ENCODE measurements at places on chromosomes 4 and X.

GRCh38 chrX:103056902-103057301, 7.1 kb downstream of the BEX1 start:
- no peak for DNase-seq

DNA sequence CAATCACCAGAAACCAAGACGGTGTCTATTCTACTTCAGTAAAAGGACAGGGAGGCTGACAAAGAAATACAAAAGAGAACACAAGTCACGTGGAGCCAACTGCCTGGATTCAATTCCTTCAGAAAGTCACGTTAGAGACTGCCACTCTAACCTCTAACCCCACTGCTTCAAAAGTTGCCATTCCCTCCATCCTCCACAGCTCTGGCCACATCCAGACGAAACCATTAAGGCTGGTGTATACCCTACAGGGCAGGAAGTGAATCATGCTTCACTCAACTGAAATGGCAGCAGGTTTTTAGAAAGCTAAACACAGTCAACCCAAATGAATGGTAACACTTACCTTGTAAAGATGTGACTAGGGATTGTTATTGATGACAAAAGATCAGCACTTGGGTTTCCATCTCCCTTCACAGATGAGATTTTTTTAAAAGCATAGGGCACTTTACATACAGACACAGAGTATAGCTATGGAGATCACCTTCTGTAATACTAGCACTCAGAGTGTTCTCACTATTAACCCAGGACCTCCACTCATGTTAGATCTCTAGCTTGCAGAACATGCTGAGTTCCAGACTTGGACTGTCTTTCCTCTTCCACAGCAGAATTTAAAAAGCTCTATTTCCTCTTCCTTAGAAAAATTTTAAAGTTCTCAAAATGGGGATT, 37.4 kb downstream of the MAML3 start:
- DNase-seq: no peak

DNA sequence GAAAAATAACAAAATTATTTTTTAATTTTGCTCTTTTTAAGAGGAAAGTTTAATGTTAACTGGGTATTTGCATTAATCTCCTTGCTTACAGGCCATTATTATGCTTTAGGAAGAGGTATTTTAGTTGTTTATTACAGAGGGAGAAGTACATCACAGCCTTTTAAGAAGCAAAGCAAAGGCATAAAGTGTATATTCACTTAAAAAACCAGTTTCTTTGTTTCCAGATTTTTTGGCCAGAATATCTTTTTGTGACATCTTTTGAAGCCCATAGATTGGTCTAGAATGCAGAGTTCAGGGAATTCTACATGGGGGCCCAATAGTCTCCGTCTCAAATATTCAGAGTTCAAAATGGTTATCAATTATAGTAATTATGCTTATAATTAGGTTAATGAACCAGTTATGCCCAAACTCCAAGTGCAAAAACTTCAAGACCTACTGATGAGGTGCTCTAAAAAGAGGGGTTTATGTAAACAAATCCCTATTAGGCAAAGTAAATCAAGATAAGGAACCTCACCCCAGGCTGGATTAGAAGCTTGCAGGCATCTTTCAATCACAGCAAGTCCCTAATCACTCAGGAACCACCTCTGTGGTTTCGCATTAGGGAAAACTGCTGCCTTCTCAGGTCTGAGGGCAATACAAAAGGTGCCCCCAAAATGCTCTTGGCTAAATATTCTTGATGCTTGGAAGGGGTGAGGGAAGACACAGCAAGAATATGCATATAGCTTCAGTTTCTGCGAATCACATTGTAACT, 1.4 kb downstream of the CXXC4 start:
- no peak for DNase-seq

DNA sequence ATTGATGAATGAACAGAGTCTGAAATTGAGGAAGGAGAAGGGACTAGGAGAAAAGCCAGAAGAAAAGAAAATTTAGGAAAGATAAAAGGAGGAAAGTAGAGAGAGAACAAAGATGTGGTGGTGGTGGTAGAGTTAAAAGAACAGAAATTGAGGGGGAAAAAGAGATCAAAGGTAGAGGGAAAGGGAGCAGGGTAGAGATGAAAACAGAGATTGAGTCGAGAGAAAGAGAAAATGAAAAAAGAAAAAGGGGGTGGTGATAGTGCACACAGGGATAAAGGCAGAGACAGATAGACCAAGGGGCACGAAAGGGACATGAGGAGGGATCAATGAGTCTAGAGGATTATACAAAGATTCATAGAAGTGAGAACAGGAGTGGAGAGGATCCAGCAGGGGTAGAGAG, 3.9 kb downstream of the ALAS2 start:
- DNase-seq: no peak

DNA sequence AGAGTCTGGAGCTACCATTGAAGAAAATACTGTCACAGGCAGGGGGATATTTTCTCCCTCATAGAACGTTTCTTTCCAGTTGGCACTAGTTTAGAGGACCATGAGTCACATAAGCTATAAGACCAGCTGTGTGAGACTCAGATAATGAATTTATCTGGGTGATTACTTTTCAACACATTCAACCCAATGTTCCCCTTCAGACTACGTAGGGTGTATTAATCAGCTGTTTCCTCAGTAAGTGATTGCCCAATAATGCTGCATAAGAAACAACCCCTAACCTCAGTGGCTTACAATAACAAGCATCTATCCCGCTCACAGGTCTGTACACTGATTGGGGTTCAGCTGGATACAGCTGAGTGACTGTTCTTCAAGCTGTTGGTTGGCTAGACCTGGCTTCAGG, 38.1 kb downstream of the CBLL2 start:
- no peak for DNase-seq

GRCh38 chr4:85474818-85475630, at the start of gene ARHGAP24:
Gene ARHGAP24, plus strand, starts transcription at chr4:85475150.
- peak; percentile 62 for DNase-seq

DNA sequence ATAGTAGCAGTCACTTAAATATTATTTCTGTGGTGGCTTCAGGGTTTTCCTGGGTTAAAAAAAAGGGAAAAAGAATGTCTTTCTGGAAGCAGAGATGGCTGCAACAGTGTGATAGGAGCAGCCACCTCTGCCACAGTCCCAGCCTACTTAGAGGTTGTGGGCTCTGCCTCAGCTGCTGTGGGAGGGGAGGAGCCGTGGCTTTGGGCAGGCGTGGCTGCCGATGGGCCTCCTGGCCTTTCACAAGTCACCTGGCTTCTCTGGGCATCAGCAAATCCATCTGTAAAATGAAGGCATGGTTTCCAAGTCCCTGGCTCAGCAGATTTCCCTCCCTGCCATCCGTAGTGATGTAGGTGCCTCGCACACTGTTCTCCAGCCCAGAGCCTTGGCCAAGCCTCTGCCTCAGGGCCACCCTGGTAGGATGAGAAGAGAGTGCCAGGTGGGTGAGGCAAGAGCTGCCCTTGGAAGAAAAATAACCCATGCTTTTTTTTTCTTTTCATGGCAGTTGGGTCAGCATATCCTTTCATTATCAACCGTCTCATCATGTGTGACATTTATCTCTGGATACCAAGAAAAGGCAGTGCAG, 66.1 kb downstream of the PTTG2 start:
- DNase-seq: no peak

DNA sequence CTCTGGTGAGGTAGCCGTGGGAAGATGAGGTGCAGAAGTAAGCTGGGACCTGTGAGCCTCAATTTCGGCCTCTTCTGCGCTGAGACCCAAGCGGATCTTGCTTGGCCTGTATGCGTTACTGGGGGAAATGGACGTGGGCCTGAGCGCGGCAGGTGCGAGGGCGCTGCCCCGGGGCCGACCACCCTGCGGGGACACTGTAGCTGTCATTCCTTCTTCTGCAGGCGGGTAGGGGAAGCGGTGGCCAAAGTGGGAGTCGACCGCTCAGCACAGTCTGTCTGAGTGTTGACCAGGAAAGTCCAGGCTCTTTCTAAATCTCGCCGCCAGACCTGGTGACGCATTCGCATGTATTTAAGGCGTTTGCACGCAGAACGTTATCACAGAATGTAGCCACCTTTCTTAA, 3.3 kb upstream of the LRAT start:
- DNase-seq: no peak

DNA sequence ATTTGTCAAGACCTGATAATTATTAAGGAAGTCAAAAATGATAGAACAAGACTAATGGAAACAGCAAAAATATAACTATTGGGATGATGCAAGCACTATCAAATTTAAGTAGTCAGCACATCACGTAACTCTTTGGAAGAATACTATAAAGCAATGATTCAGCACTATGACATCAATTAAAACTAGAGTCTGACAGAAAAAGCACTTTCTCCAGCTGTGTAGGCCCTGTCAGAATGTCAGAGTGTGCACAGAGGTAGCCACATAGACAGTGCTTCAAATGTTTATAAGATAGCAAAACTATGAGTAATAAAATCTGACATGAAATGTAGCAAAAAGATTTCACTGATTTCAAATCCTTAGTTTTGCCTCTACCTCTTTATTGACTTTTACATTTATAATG, 1226.6 kb upstream of the ADGRL3 start:
- DNase-seq: no peak

- no peak for DNase-seq
Observed at GRCh38 chr4:15774020-15774420, 4.1 kb upstream of the CD38 start.

DNA sequence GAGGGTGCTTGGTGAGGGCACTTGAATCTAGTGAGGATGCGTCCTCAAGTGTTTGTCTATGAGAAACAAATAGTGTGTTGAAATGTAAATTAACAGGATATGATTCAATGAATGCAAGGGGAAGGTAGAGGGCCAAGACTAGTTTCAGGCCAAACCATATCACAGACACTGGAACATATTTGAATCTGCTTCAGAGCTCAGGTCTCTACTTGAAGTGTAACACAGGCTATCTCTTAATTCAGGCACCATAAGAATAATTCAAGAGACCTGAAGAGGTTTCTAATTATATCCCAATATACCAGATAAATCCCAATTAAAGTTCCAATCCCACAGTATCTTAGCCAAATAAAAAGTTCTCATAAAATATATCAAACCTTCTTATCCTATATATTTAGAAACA, 146.5 kb upstream of the INTU start:
- no peak for DNase-seq

GRCh38 chr4:122700178-122700725, 32.3 kb upstream of the BBS12 start:
- no peak for DNase-seq

GRCh38 chrX:118589227-118589626, 93.6 kb downstream of the DOCK11 start:
- DNase-seq: no peak

All from HL-60 (cell line).